ENCODE measurements at places on chromosomes 16 and 17. TPM values are rescaled to one million over a fixed set of nuclear protein-coding genes. Genes with fewer than 3 reads are reported as not detected.

DNA sequence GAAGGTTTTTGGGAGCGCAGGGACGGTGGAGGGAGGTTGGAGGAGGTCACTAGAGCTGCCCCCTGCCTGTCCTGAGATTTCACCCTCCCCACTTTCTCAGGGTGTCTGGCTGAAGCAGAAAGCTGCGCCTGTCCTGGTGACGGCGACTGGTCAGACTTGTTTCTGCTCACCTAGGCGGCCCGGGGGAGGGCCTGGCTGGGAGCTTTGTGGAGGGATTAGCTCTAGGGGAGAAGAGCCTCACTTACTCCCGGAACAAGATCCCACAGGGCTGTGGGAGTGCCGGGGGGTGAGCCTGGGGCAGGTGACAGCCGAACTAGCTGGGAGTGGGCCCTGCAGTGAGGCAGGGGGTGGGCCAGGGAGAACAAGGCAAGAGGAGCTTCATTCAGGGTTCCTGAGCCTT lies 11.5 kb downstream of the NHERF1 start:
- peak; percentile 79 for DNase-seq

TMC5 gene
- total RNA-seq: 21.1 TPM

CPNE7 gene
- 16.2 TPM for total RNA-seq

GRCh38 chr16:29899516-29900101 lies at the start of gene SEZ6L2:
Gene SEZ6L2 (minus strand): TSS chr16:29899550. CDS start chr16:29899019, 531 bp downstream.
- DNase-seq: peak; percentile 81

SLC12A3 gene
- total RNA-seq: not detected

DNA sequence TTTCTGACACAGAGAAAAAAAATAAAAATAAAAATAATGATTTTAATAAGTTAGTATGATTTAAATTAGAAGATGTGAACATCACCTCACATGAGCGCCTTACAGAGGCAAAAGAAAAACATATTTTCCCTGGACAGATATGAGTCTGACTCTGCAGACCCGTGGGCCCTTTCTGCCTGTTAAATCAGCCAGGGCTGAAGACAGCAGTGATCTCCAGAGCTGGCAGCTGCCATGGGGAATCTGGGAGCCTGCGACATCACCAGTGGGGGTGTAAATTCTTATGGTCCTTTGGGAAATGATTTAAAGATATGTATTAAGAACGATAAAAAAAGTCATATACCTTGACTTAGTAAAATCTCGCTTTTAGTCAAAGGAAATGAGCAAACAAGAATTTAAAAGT lies 65.7 kb upstream of the FOXF1 start:
- no peak for DNase-seq

DNA sequence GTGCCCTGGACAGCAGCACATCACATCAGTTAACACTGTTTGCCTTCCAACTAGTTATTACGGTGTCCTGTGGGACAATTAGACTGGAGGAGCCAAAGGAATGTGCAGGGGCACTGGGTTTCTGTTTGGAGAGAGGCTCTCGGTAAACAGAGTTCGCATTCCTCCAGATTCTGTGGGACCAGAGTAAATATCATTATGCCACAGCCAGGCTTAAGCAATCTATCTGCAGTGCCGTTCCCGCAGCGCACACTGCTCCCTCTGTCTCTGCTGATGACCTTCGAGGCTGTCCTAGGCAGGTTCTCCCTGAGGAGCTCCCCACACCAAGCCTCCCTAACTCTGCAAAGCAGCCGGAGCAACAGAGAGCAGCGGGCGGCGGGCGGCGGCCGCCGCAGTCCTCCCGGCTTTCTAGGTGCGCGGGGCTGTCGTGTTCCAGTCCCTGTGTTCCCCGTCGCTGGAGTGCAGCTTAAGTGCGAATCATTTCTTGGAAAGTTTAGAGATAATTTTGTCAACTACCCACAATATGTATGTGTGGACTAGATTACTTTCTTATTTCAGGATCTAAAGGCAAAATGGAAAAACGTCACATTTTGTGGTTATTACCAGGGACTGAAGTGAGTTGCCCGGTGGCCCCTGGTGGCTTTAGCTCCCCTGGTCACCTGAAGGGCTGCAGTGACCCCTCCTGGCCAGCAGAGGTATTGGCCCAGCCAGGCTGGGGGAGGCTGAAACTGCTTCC lies 43.3 kb downstream of the PGS1 start:
- peak; percentile 77 for DNase-seq

TSPOAP1 gene
- total RNA-seq: 21.0 TPM

GSPT1 gene
- 134 TPM for total RNA-seq

NUBP1 gene
- 48.5 TPM for total RNA-seq

ABCC11 gene
- 1.7 TPM for total RNA-seq

DNA sequence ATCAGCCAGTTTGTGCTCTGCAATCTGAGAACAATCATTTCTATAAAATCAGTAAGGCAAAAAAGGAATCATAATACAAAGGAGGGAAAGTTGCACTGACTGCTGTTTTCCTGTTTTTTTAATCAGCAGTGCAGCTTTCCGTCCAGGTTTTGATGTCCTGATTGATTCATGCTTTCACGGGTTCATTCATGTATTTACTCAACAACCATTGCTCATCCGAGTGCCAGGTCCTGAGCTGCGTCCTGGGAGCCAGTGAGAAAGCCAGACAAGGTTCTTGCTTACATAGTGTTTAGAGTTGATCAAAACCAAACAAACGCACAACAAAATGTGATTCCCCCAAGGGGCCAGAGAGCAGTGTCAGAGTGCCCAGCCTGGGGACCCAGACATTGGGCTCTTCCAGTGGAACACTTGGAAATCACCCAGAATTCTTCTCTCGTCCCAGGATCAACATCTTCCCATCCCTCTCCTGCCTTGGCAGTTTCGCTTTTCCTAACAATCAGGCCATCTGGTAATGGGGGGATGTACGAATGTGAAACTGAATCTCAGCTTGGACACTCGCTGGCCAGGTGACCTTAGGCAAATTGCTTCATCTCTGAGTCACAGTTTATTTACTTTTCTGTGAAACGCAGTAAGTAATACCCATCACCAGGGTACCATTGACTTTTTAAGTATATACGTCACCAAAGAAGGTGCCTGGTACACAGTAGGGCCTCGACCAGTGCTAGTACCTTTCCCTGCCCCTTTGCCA lies 13.3 kb upstream of the C1QL1 start:
- no peak for DNase-seq

LHX1 gene
- total RNA-seq: not detected

DNA sequence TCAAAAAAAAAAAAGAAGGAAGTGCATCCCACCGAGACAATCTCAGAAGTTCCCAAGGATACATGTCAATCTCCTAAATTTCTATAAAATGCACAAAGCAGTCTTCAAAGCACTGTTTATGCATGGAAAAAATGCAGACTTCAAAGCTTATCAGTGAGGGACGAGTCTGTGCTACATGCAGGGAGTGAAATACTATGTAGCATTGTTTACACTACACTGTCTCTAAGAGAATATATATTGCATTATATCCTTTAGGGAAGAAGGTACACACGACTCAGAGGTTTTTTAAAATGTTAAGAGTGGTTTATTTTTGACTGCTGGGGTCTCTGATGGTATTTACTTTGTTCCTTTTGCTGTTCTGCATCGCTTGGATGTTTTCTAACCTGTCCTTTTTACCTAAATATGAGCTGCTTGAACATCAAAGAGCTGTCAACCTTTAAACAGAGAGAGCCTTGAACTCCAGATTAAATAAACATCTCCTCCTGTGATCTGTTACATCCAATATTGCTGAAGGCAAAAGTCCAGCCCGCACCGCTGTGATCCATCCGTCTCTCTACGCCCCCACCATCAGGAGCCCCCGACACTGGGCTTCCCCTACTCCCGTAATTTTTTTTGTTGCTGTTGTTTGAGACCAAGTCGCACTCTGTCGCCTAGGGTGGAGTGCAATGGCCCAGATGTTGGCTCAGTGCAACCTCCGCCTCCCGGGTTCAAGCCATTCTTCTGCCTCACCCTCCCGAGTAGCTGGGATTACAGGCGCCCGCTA lies 1.4 kb downstream of the FBXO31 start:
- DNase-seq: no peak

CHTF18 gene
- 13.3 TPM for total RNA-seq

DNA sequence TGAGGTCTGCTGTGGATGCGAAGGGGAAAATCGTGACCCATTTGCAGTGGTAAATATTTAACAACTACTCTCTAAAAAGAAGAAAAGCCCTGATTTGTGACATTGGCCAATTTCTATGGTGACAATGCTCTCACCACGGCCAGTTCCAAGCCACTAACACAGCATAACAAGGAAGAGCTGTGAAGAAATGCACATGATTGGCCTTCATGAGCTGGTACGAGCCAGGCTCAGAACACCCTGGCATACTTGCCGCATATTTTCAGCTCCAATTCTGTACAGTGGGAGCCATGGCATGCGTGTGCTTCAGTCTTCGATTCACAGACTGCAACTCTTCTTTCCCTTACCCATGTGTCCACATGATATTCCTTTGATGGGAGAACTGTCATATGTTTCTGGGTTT lies 363.9 kb upstream of the CDH5 start:
- DNase-seq: no peak

DNA sequence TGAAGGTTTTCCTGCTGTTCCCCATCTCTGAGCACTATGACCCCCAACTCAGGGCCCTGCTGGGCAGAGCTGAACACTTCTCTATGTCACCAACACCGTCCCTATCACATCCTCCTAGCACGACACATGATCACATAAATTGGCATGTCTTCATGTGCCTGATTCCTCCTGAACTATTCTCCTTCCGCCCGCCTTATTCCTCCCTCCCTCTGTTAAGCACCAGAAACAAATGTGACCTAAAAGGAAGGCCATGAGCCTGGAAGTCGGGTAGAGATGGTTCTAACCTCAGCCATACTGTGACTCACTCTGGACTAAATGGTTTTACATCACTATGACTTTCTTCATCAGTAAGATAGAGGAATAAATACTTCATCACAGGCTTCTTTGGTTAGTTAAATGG lies 80.8 kb upstream of the DYNLRB2 start:
- DNase-seq: no peak

- no peak for DNase-seq
Measured at GRCh38 chr16:58495521-58496331, 4.2 kb upstream of the NDRG4 start.

ATP2C2 gene
- total RNA-seq: 33.2 TPM

SOX8 gene
- 0.73 TPM for total RNA-seq
